NCI-H446 treated with DMSO at 0.1 percent for 48 hours (cell line): ENCODE measurements at places on chromosomes 16 and 17.

GRCh38 chr16:76748461-76749348 is 442.3 kb upstream of the MON1B start:
- DNase-seq = no peak

- peak; percentile 19 for DNase-seq
Measured at GRCh38 chr16:3606441-3606840, 5.0 kb downstream of the SLX4 start.

DNA sequence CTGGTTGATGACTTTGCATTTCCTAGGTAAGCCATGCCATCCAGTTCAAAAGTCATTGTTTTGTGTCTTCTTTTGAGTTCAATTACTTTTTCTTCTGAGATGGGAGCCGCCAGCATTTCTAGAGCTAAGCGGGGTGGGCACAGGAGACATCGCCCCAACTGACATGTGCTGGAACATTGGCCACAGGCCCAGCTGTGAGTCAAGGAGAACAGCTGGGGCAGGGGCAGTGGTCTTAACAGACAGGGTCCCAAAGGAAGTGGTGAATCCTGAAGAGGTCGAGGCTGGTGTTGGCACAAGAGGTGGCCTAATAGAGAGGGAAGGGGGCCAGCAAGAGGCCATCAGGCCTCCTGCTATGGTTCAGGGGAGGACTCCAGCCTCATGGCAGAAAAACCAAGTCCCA is 17.1 kb downstream of the RAB11FIP4 start:
- no peak for DNase-seq

DNA sequence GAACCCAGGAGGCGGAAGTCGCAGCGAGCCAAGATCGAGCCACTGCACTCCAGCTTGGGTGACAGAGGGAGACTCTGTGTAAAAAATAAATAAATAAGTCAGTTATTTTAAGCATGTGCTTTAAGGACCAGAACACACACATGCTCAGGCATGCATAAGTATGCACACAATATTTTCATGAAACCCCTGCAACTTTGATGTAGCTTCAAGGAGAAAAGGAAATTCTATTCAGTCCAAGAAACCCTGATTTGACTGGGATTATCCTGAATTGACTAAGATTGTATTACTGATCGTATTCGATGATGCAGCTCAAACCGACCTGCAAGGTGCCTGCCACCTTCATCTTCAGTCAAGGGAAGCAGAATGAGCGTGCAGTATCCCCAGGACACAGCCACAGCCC is 841 bp downstream of the TEKT5 start:
- DNase-seq = no peak

DNA sequence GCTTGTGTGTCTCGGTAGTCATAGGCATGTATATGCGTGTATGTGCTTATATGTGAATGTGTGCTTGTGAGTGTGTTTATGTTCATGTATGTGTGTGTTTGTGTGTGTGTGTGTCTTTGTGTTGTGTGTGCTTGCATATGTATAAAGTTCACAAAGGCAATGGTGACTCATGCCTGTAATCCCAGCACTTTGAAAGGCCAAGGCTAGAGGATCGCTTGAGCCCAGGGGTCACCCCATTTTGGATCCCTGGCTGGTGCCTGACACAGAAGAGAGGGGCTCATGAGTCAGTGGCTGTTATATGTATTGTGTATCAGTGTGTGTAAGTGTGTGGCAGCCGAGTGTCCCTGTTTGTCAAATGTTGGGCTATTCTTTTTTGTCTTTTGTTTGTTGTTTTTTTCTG is 69.3 kb downstream of the ABCC1 start:
- DNase-seq = no peak

- no peak for DNase-seq
Measured at GRCh38 chr17:31226950-31227349, 70.1 kb downstream of the OMG start.

- peak; percentile 75 for DNase-seq
Measured at GRCh38 chr17:50289991-50290702, 15.9 kb downstream of the TMEM92 start.

DNA sequence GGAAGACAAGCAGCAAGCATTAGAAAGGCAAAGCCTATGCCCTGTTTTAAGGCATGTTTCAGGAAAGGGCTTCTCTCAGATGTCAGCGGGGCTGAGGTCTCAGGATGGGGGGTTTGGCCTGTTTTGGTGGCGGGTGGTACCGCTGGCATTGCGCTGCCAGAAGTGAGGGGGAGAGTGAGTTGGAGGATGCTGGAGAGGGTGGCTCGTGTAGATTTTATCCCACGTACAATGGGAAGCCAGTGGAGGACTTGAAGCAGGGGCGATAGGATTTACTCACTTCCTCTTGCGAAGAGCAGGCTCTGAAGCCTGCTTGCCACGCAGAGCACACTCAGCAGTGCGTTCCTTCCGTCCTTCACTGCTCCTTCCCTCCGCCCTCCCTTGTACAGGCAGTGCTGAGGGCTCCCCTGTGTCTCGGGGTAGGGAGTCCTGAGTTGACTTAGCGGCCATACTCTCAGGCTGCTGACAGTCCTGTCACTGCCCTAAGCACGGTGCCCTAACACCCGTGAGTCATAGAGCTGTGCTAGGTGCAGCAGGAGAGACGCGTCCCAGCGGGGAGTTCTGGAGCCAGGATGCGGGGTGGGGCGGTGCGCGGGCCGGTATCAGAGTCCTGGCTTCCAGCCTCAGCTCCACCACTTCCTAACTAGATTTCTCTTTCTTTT is 113.1 kb downstream of the SNX29 start:
- DNase-seq = no peak

- no peak for DNase-seq
Measured at GRCh38 chr17:83121921-83122820, 42.8 kb downstream of the METRNL start.

GRCh38 chr17:41529491-41529915 is 1.4 kb upstream of the KRT19 start:
- no peak for DNase-seq

- DNase-seq = no peak
Measured at GRCh38 chr16:67731071-67731752, 12.1 kb upstream of the GFOD2 start.

- DNase-seq = no peak
Measured at GRCh38 chr16:11627292-11627663, 40.6 kb upstream of the LITAF start.

GRCh38 chr17:29927546-29927945 is 2.5 kb downstream of the SSH2 start:
- DNase-seq = peak; percentile 3

GRCh38 chr17:12047681-12048376 is 27.2 kb downstream of the MAP2K4 start:
- no peak for DNase-seq

- no peak for DNase-seq
Measured at GRCh38 chr16:11045846-11046245, 101.5 kb downstream of the CLEC16A start.

DNA sequence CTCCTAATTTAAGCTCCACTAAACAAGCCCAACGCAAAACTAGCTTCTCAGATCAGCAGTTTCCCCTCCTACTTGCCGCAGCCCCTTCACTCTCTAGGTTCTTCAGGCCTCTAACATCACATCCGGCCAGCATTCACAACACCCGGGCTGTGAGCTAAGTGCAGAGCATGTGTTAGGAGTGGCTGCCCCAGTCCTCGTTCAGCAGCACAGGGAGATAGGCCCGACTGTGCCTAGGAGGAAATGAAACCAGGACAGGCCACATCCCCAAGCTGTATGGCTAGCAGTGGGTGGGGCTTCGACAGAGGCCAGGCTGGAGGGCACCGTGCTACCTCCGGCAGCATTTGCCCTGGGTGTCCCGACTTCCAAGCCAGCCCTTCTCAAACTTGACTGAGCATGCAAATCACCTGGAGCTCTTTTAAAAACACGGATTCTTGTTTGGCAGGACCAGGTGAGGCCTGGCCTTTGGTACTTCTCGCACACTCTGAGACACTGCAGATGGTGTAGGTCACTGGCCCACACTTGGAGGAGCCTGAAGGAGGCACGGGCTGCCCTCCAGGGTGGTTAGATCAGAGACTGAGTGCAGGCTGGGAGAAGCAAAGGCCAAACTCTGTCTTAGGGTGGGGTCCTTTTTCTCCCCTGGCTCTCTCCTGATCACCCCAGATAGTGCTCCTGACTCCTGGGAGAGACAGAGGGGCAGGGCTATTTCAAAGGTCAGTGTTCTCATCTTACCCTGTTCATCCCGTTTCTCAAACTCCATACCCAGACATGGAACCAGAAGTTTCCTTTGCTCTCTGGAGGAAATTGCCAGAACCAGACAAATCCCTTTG is 202.0 kb downstream of the C16orf78 start:
- DNase-seq = no peak

DNA sequence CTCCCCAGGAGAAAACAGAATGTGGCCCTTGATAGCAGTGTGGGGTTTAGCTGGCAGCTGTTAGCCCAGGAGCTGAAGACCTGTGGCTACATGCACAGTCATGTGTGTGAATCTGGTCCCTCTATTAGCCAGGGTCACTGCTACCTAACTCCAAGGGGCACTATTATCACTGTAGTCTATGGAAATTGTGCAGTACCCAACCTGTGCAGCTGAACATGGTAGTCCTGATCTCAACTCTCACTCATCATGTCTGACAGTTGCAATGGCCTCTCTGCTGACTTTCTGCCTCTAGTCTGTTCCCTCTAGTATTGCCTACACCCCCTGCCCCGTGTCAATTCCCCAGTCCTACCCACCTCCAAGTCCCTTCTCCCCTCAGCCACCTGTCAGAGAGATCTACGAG is 67.4 kb downstream of the RAB11FIP4 start:
- no peak for DNase-seq
